ENCODE measurements at places on chromosomes 2 and 18. TPM values are rescaled to one million over a fixed set of nuclear protein-coding genes. Genes with fewer than 3 reads are reported as not detected.

The LRRC30 gene
- polyA plus RNA-seq = not detected

The TTR gene
- 0.31 TPM for polyA plus RNA-seq

The HOXD9 gene
- 3.6 TPM for polyA plus RNA-seq

The ITGB6 gene
- 5.1 TPM for polyA plus RNA-seq
